Hematopoietic multipotent progenitor cell (in vitro differentiated cells): ENCODE measurements at places on chromosomes 12 and 14.

- no peak for DNase-seq
Observed at GRCh38 chr14:95189367-95190132, 32.2 kb upstream of the DICER1 start.

GRCh38 chr12:3364226-3364625 is 126.8 kb upstream of the PRMT8 start:
- DNase-seq, result no peak

DNA sequence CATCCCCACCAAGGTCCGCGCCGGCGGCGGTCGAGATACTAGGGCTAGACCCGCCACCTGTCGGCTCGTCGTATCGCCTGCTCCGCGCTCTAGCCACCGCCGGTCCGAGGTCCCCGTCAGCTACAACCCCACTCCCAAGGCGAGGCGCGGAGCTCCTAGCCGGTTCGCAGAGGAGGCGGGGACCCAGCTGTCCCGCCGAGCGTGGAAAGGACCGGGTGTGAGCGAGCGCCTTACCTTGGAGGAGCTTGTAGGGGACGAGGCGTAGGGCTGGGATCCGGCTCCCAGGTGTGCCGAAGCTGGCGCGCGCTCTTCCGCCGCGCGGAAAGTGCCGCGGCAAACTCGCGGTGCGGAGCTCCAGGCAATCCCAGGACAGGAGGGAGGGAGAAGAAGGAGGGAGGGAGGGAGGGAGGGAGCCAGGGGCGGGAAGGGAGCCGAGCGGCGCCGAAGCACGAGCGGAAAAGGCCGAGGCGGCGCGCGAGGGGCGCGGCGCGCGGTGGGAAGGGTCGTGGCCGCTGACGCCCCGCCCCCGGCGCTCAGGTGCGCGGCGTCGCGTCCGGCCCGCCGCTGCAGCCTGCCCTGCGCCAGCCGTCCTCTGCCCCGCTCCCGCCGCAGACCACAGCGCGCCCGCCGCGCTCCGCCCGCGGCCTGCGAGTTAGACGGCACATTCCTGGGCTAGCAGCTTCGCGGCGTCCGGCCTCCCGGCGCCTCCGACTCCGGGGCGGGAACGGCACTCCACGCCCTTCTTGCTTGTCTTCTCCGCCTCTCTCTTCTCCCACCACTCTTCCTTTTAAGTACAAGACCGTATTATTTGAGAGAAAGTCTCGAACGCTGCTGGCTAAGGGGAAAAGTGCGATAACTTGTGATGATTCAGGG is at the start of gene PAWR:
TSS of gene PAWR (minus strand) at position 327 of the 873 bp plus-strand sequence. CDS start 720 bp downstream, outside the sequence.
- peak; percentile 73 for DNase-seq

GRCh38 chr12:72753571-72753970 is 481.4 kb downstream of the TRHDE start:
- no peak for DNase-seq

- no peak for DNase-seq
Observed at GRCh38 chr12:100499416-100499815, 25.8 kb downstream of the NR1H4 start.

- DNase-seq, result no peak
Observed at GRCh38 chr12:3632754-3633153, 120.2 kb downstream of the CRACR2A start.

DNA sequence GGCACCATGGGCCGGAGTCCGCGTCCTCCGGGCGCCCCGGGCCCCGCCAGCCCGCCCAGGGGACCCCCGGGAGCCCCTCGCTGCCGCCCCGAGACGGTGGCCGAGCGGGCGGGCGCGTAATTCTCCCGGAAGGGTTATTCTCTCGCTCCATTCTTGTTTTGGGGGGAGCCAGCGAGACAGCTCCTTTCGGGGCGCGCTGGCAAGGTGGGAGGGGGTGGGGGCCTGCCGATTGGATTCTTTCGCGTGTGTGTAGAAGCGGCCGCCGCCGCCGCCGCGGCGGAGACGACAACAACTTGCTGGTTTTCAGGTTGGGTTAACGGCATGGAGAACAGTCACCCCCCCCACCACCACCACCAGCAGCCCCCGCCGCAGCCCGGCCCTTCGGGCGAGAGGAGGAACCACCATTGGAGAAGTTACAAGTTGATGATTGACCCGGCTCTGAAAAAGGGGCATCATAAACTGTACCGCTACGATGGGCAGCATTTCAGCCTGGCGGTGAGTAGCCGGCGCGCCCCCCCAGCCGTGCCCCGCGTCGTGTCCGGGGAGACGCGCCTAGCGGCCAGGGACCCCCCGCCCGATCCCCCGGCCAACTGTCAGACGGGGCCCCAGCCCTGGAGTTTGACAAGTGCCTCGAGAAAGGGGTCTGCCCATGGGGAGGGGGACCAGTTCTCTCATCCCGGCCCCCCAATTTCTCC is 755 bp downstream of the SETD1B start:
- DNase-seq, result peak; percentile 65

- peak; percentile 10 for DNase-seq
Observed at GRCh38 chr14:102140027-102140749, 491 bp downstream of the WDR20 start.

GRCh38 chr14:77375164-77375950 is 1.5 kb downstream of the TMED8 start:
- DNase-seq, result no peak

- no peak for DNase-seq
Observed at GRCh38 chr14:104214431-104215218, 76.2 kb downstream of the KIF26A start.

DNA sequence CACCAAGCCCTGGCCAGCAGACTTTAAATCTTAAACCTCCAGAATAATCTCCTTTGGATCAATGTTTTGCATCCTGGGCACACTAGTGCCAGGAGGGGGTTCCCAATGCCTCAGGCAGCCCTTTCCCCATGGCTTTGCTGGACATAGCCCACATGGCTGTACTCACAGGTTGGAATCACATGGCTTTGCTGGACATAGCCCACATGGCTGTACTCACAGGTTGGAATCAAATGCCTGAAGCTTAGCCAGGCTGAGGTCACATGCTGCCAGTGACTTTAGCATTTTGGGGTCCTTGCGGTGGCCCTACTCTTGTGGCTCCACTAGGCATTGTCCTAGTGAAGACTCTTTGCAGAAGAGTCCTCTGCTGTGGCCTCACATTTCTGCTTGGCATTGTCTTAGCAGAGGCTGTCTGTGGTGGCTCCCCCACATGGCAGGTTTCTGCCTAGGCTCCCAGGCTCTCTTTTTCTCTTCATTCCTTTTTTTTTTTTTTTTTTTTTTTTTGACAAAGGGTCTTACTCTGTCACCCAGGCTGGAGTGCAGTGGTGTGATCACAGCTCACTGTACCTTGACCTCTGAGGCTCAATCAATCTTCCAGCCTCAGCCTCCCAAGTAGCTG is 13.0 kb downstream of the FLVCR2 start:
- DNase-seq, result no peak

DNA sequence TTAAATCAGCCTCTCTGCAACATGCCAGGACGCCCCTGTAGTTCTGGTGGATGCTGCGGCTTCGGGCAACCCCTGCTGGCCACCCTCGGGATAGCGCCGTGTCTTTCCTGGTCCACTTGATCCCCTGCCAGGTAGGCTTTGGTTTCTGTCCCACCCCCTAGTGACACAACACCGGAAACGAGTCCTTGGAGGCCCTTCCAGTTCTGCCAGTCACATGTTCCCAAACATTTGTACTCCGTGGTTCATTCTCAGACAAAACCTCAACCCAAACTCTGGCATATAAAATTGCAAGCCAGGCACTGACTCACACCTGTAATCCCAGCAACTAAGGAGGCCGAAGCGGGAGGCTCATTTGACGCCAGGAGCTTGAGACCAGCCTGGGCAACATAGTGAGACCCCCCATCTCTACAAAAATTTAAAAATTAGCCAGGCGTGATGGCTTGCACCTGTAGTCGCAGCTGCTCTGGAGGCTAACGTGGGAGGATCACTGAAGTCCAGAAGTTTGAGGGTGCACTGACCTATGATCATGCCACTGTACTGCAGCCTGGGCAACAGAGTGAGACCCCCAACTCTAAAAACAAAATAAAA is 37.0 kb downstream of the RASAL1 start:
- peak; percentile 75 for DNase-seq

DNA sequence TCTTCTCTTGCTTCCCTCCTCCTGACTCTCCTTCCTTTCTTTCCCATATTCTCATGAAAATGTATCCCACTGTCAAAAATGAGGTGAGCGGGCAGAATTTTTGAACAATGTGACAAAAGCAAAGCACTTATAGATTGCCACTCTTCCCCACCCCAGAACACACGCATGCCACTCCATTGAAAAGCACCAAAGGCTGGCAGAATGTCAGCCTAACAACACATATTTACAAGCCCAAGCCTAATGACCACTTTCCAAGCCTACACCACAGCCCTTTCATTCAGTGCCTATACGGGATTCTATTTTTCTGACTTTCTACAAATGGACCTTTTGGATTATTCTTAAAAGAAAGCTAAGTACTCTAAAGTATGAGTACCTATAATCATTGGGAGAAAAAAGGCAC is 62.9 kb upstream of the METAP2 start:
- DNase-seq, result no peak

- no peak for DNase-seq
Observed at GRCh38 chr12:49094160-49094974, at the start of gene DHH. Gene DHH (minus strand): TSS chr12:49094801. CDS start chr12:49094512, 289 bp downstream.

- DNase-seq, result no peak
Observed at GRCh38 chr12:1769809-1770494, 50.4 kb upstream of the LRTM2 start.

- DNase-seq, result no peak
Observed at GRCh38 chr12:2267703-2268470, 215.1 kb downstream of the CACNA1C start.

DNA sequence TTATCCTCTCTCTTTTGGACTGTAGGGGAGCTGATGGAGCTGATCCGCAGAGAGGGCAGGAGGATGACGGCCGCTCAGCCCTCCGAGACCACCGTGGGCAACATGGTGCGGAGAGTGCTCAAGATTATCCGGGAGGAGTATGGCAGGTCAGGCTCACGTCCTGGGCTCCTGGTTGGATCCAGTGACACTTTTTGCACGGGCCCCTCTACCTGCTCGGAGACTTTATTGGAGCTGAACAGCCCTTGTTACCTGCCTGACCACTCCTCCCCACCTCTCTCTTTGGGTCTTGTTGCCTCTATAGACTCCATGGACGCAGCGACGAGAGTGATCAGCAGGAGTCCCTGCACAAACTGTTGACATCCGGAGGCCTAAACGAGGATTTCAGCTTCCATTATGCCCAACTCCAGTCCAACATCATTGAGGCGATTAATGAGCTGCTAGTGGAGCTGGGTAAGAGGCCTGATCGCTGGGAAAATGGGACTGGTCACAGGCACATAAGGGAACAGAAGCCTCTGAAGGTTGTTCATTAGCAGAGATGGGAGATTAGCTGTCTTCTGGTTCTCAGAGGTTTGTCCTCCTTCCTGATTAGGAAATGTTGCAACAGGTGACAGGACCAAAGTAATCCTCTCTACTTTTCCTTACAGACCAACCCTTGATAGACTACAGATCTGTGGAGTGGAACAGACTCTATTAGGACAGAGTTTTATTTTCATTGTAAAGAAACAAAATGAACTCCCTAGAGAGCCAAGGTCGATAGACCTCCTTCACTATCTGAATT is 718 bp downstream of the EIF2B2 start:
- no peak for DNase-seq

DNA sequence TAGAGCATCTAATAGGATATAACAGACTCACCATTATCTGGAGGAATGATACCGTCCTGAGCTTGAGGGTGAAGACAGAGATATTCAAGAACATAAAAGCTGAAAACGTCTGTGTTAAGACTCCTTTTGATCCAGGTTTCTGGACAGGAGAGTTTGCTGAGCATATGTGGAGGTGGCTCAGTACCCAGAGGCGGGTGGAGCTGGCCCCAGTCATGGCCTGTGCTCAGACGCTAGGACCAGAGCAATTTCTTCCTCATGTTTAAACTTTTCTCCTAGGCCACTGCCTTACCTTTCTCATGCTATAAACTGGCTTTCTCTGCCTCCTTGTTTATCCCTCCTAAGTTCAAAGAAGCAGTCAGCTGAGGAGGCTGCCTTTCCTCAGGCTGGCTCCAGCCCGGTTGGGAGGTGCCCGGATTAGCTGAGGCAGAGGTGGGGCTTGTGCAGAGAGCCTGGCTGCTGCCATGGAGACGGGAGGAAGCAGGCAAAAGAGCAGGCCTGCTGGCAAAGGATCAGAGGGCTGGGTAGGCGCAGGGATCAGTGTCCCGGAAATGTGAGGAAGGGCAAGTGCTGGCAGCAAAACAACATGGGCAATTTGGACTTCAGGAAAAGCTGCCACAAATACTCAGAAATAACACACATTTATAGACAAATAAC is 13.7 kb downstream of the COA8 start:
- no peak for DNase-seq

GRCh38 chr12:103560604-103561101 is 26.4 kb upstream of the STAB2 start:
- DNase-seq, result no peak

GRCh38 chr12:60176891-60177290 is 581.1 kb downstream of the SLC16A7 start:
- no peak for DNase-seq

GRCh38 chr12:79206871-79207270 is 342.3 kb downstream of the SYT1 start:
- no peak for DNase-seq

GRCh38 chr12:118164798-118165486 is 29.0 kb downstream of the PEBP1 start:
- no peak for DNase-seq

- DNase-seq, result no peak
Observed at GRCh38 chr12:11446372-11446771, 51.0 kb upstream of the PRB2 start.

GRCh38 chr12:116262741-116263140 is 14.8 kb downstream of the MED13L start:
- no peak for DNase-seq

GRCh38 chr12:96130396-96131059 is 63.6 kb upstream of the ELK3 start:
- DNase-seq, result no peak

GRCh38 chr12:89824822-89825221 is 116.2 kb upstream of the ATP2B1 start:
- DNase-seq, result no peak

DNA sequence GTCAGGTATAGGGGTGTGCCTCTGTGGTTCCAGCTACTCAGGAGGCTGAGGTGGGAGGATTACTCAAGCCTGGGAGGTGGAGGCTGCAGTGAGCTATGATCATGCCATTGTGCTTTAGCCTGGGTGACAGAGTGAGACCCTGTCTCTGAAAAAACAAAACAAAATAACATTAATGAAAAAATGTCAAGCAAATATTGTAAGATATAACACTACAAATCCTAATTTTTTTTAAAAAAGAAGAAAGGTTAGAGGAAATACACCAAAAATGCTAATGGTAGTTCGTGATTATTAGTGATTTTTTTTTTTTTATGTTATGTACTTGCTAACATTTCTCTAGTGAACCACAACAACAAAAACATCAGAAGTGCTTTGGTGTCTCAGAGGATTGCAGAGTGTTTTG is 47.7 kb downstream of the TSPAN9 start:
- DNase-seq, result no peak

DNA sequence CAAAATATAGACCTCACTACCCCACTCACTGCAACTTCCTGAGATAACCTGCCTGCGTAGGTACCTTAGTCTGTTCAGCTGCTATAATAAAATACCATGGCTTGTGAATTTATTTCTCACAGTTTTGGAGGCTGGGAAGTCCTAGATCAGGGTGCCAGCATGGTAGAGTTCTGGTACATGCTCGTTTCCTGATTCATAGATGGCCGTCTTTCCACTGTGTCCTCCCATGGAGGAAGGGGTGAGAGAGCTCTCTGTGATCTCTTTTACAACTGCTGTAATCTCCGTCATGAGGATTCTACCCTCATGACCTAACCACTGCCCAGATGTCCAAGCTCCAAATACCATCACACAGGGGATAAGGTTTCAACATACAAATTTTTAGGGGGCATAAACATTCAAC is 49.7 kb downstream of the KCNA1 start:
- no peak for DNase-seq

- no peak for DNase-seq
Observed at GRCh38 chr12:121894633-121895032, 6.0 kb downstream of the PSMD9 start.
